ENCODE measurements at places on chromosomes 5 and 9. TPM values are rescaled to one million over a fixed set of nuclear protein-coding genes. Genes with fewer than 3 reads are reported as not detected.

Gene LRRC26
- 0.67 TPM for total RNA-seq

Gene KIAA0825
- 11.9 TPM for total RNA-seq

Gene SAXO1
- total RNA-seq = 0.65 TPM

Gene SOX30
- 1.1 TPM for total RNA-seq

DNA sequence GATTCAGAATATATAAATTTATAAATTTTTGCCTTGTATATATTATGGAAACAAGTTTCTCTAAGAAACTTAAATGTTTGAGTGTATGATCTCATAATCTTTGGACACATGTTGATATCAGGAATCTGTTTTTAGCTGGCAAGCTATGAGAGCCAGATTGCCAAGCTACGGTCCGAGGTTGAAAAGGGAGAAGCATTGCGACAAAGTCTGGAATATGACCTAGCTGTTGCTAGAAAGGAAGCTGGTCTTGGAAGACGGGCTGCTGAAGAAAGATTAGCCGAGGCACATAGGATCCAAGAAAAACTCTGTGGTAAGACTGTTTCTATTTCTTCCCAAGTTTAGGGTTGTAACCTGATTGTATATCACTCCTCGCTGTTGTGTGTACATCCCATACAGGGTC, 25.9 kb downstream of the CCDC171 start:
- DNase-seq = no peak

Gene LHX3
- not detected for total RNA-seq

GRCh38 chr9:91421971-91422757, 1.5 kb downstream of the NFIL3 start:
- DNase-seq = no peak

Gene GRXCR2
- not detected for total RNA-seq

DNA sequence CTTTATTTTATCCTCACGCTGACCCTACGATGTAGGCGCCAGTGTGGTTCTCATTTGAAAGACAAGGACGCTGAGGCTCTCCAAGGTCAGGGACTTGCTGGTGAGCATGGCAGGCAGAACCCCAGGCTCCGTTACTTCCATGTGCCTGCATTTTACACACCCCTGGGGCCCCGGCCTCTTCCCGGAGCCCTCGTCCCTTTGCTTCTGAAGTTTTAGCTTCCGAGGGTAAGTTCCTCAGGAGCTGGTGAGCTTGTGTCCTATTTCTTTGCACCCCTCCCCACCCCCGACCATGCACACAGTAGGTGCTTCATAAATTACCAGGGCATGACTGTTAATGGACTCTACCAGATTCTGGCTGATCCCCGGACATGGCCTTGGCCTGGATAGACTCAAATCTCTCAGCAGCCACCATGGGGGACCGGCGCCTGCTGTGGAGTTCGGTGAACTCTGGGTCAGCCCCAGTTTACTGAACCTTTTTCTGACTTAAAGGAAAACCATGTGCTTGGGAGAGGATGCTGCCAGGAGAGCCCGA, 59.3 kb upstream of the RNU6ATAC start:
- no peak for DNase-seq

Gene MCTP1
- total RNA-seq = 118 TPM

Gene CNTFR
- 66.1 TPM for total RNA-seq

DNA sequence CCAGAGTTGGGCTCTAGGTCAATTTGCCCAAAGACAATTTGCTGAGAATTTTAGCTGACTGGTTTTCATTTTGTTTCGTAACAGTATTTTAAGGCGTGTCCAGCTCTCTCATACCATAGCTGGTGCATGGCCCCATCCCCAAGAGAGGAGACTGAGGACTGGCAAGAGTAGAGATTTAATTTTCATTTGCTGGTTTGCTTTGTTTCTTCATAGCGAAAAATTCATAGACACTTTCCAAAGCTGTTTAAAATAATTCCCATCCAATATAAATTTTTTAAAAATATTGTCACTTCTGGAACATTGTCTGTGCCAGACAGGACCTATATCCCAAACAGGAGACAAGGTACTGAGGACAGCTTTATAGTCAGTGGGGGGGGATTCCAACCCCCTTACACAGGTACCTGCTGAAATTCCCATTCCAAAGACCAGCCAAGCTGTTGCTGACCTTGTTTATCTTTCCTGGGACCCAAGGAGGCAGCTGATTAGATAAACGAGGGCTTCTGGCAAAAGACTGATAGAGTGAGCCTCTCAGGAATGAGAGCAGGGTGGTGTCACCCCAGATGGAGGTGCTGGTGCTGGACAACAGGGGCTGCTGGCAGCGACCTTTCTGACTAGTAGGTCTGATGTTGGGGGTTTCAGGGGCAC, 6.8 kb upstream of the ANGPTL2 start:
- no peak for DNase-seq

GRCh38 chr5:156834916-156835315, 15.2 kb upstream of the PPP1R2B start:
- no peak for DNase-seq

DNA sequence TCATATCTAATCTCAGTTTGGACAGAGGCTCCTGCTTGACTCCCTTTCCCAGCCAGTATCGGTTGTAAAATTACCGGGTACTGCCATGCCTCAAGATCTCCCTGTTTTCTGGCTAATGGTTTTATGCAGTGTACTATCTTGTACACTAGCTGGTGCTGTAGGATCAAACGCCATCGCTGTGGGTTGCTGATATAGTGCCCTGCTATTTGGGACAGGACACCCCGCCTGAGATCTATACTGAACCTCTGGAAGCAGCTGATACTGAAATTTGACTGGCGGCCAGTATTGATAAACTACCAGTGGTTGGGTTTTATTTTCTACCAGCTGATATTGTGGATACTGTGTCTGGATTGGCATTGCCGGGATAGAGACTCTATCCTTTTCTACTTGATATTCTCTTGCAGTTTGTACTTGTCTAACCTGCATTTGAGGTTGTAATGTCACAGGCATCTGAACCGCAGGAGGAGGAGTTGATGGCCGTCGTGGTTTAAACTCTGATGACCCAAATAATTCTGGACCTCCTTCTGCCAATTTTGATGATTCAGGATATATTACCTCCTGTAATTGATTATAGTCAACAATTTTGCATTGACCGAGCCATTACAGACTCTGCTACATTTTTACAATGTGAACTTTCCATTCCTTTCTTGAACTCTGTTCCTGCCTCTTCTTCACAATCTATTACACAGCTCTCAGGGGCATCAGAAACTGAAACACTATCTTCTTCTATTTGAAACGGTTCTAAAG, 112.5 kb upstream of the LARP1 start:
- DNase-seq = no peak

- DNase-seq = no peak
These were observed 20.2 kb downstream of the OCLN start for GRCh38 chr5:69512740-69513260.

GRCh38 chr9:98010445-98010844, 27.3 kb downstream of the ANP32B start:
- DNase-seq = no peak

DNA sequence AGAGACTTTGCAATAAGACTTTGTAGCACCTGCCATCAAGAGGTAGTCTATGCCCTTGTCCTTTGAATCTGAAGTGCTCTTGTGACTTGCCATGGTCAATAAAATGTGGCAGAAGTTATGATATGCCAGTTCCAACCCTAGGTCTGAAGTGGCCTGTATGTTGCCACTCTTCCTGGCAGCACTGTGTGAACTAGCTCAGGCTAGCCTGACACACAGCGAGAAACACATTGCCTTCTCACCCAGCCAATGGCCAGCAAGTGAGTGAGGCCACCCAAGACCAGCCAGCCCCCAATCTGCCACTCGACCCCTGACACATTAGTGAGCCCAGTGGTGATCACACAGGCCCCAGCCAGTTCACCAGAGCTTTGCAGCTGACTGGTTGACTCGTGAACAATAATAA, 52.7 kb upstream of the OSMR start:
- no peak for DNase-seq

DNA sequence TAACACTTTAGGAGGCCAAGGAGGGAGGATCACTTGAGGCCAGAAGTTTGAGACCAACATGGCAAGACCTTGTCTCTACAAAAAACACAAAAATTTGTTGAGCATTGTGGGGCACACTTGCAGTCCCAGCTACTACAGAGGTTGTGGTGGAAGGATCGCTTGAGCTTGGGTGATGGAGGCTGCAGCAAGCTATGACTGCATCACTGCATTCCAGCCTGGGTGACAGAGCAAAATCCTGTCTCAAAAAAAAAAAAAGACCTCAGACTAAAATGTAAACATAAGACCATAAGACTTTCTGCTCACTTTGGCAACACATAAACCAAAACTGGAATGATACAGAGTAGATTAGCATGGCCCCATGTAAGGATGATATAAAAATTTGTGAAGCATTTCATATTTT, 24.6 kb upstream of the NANS start:
- DNase-seq = no peak

Gene BAAT
- 2.1 TPM for total RNA-seq

Gene ACTBL2
- not detected for total RNA-seq

GRCh38 chr9:14366076-14366475, 52.1 kb upstream of the NFIB start:
- no peak for DNase-seq

DNA sequence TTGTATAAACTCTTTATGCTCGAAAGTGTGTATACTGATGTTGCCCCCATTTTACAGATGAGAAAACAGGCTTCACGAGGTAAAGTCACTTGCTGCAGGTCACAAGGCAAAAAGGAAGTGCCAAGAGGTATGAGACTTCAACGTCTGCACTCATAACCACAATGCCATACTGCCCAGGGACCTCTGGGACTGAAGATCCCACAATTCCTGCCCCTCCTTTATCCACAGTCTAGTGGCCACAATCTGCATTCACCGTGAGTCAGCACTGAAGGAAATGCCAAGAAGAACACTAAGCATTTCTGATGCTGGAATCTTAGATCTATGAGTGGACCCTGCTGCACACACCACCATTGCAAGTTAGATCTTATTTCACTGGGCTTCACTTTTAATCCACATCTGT, 37.3 kb downstream of the MED27 start:
- DNase-seq = no peak

DNA sequence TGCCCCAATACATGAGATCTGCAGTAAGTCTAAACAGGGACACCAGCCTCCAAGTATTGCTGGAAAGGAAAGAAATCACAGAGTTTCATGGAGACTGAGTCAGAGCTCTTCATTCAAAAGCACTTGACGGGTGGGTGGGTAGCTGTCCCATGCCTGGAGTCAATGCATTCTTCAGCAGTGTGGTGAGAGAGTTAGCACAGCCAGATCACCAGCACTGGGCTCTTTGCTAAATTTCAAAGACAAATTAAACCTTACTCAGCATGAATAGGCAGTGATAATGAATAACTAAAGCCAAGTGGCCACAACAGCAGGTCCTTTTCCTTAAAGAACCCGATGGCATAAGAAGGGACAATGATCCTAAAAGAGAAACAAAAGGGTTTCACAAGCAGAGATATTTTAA, 192.4 kb downstream of the ACTL7B start:
- no peak for DNase-seq

GRCh38 chr9:126788046-126788445, 16.8 kb upstream of the ZBTB43 start:
- no peak for DNase-seq

- no peak for DNase-seq
These were observed 184.0 kb downstream of the ACTL7B start for GRCh38 chr9:108671794-108672193.

GRCh38 chr9:133740911-133741310, 2.8 kb upstream of the SARDH start:
- DNase-seq = no peak

- DNase-seq = no peak
These were observed 111.7 kb downstream of the DAB2IP start for GRCh38 chr9:121763131-121763530.

Gene GDNF
- total RNA-seq = 1.5 TPM

GRCh38 chr5:157816682-157817386, 42.1 kb downstream of the CLINT1 start:
- DNase-seq = no peak

DNA sequence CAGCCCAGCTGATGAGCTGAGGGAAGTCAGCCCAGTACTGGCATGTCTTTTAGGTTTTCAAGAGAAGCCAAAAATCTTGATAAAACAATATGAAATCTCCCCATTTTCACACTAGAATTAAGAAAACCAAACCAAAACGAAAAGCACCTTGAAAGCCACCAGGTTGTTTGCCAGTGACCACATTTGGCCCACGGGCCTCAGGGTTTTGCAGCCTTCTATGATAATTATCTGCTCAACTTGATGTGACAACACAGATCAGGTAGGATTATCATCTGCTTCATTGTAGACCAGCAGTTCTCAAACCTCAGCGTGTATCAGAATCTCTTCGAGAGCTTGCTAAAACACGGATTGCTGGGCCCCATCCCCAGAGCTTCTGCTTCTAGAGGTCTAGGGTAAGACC, 101.4 kb downstream of the GALNT10 start:
- DNase-seq = no peak

GRCh38 chr9:88537761-88538091, 2.7 kb downstream of the NXNL2 start:
- no peak for DNase-seq

Gene FCN1
- 0.40 TPM for total RNA-seq

Gene HSPB3
- 8.2 TPM for total RNA-seq

DNA sequence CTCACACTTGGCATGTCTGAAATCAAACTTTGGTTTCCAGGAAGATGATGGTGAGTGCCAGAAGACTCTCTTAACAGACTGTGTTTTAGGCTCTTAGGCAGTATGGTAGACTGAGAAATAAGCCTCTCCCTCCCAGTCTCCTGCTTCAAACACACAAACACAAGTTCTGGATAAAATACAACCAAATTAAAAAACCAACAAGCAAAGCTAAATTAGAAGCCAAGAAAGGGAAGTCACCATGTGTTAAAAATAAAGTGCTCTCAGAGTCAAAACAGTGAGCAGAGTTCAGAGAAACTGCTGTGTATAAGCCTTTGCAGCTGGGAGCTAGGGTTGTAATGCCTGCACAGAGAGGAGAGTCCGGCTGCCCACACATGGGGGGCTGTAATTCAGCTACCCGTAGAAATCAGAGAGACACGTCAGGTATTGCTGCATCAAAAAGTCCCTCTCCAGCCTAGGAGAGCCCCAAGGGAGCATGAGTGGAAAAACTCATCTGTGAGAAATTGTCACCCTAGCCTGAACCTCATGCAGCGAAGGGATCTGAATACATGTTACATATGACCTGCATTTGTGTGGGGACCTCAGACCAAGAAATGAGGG, 62.6 kb downstream of the ANGPTL2 start:
- no peak for DNase-seq

Gene FOXD4L3
- total RNA-seq = 1.4 TPM

Gene INSL6
- total RNA-seq = not detected

- peak; percentile 79 for DNase-seq
These were observed 222.4 kb upstream of the TBC1D2 start for GRCh38 chr9:98477884-98478283.

Gene FBP2
- total RNA-seq = not detected

- DNase-seq = no peak
These were observed 36.1 kb downstream of the CAAP1 start for GRCh38 chr9:26856413-26857032.

Data from dorsolateral prefrontal cortex (tissue), 122 donors.